ENCODE measurements at places on chromosomes 5 and 9. TPM values are rescaled to one million over a fixed set of nuclear protein-coding genes. Genes with fewer than 3 reads are reported as not detected.

PRR16 gene
- 21.3 TPM for total RNA-seq

C5orf34 gene
- 5.5 TPM for total RNA-seq

MYO10 gene
- 4.5 TPM for total RNA-seq

IL17B gene
- total RNA-seq, result not detected

SNCAIP gene
- total RNA-seq, result 0.20 TPM

PHF24 gene
- not detected for total RNA-seq

CTXN3 gene
- total RNA-seq, result not detected

NCBP1 gene
- total RNA-seq, result 57.7 TPM

OR1J4 gene
- not detected for total RNA-seq

WDR38 gene
- total RNA-seq, result not detected

PLAC8L1 gene
- 0.20 TPM for total RNA-seq

BOD1 gene
- total RNA-seq, result 51.1 TPM

BSPRY gene
- total RNA-seq, result not detected

KCNN2 gene
- total RNA-seq, result not detected

PCDHB2 gene
- 0.59 TPM for total RNA-seq

ZNF454 gene
- total RNA-seq, result 0.78 TPM

LCN1 gene
- not detected for total RNA-seq

CCNO gene
- not detected for total RNA-seq

ABCA1 gene
- 27.9 TPM for total RNA-seq

TRIM23 gene
- 20.6 TPM for total RNA-seq

SURF1 gene
- 22.8 TPM for total RNA-seq

SMIM33 gene
- not detected for total RNA-seq

SNCB gene
- not detected for total RNA-seq

ARL14EPL gene
- 0.20 TPM for total RNA-seq

DAP gene
- total RNA-seq, result 24.6 TPM

SLC25A25 gene
- total RNA-seq, result 17.4 TPM

PCDHGC5 gene
- 2.9 TPM for total RNA-seq

BRINP1 gene
- total RNA-seq, result 4.0 TPM

MYORG gene
- total RNA-seq, result 0.73 TPM
